ENCODE measurements at places on chromosomes 12 and 14.

DNA sequence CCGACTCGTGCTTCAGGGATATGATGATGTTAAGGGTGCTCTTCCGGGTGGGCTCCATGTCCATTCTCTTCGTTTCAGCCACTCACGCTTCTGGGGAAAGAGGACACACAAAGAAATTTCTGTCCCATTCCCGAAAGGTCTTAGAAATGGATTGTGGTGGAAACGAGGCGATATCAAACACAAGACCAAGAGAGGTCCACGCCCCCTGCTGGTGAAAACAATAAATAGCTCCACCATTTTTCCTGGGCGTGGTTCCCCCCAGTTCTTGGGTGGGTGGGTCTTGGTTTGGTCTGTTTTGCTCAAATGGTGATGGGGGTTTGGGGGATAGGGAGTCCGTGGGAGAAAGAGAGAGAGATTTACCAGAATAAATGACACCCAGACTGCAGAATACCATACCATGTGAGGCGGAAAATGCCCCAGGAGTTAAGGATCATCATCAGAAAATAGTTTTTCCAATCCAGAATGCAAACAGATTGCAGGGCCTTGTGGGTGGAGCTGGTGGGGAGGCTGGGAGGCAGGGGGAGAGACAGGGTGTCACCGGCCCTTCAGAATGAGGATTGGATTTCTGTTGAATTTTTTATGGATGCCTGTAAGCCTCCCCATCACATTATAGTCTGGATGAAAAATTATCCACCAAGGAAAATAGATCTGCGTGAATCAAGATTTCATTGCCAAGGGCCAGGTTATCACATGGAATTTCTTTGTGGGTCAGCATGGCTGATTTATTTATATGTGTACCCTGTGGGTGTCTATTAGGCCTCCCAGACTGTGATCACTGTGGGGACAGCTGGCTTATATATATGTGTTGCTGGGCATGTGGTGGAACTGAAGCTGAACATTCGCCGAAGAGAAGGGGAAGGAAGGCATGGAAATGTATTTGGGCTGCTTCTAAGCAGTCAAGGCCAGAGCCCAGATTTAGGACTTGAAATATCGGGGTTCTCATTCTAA is 55.8 kb downstream of the SRRM4 start:
- peak; percentile 23 for DNase-seq

GRCh38 chr14:75223664-75224154 is 47.3 kb upstream of the TMED10 start:
- peak; percentile 62 for DNase-seq

DNA sequence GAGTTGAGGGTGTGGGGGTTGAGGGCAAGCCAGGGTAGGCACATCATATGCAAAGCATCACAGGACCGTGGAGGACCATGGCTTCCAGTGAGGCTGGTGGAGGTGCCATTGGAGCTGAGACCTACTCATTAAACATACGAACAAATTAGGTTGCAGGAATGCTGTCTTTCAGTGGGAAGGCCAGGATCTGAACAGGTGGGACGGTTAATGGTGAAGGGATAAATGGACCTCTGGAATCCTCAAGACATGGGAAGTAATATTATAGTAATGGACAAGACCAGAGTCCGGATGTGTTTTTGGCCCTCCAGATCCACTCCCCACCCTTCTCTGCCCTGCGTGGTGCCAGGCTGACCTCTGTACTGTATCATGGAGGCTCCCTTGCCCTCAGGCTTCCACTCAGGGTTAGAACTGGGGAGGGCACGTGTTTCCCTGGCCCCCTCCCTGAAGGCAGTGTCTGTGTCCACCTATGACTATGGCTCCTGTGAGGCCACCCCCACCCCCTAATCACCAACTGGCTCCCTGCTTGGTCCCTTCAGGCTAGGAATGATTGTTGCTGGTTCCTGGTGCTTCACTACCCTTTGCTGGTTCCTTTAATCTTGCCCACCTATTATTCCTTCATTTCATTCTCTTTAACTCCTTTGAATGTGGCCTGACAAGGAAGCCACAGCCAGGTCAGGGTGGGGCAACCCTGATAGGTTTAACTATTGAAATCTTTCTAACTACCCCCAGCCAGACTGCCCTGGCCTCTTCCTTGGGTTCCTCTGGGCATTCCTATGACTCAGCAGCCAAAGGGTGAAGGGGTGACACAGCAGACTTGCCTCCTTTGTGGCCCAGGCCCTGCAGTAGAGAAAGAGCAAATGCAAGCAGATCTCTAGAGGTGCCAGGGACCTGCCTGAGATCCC is 10.7 kb downstream of the DHRS2 start:
- no peak for DNase-seq

DNA sequence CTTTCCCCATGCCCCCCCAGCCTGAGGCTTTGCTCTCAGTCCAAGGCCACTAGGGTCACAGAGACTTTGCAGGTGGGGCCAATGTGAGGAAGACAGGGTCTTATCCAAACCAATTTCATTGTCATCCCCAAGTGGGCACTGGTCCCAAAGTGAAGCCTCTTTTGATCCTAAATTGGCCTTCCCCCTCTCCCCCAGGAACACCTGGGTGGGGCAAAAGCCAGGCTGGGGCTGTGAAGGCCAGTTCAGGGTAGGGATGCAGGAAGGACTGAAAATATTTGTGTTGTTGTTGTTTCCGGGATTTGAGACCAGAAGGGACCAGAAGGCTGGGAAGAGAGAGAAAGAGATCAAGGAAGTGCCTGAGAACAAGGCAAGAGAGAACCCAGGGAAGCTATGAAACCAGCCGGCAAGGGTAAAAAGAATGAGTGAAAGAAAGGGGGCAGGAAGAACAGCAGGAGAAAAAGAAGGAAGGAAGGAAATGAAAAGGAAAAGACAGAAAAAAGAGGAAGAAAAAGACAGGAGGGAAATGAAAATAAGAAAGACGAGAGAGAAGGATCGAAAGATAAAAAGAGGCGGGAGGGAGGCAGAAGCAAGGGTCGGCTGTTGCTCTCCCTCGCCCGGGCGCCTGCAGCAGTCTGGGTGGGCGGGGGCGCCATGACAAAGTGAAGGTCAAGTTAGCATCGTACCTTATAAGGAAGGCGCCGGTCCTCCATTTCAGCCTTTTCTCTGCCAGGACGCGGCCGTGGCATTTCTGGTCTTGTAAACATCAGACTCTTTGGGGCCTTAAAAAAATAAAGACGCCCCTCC is 7.4 kb upstream of the HOXC11 start:
- no peak for DNase-seq

GRCh38 chr12:45379261-45379660 is 163.4 kb downstream of the ANO6 start:
- DNase-seq = no peak

- no peak for DNase-seq
These were observed 45.5 kb downstream of the CHST11 start for GRCh38 chr12:104502217-104502616.

DNA sequence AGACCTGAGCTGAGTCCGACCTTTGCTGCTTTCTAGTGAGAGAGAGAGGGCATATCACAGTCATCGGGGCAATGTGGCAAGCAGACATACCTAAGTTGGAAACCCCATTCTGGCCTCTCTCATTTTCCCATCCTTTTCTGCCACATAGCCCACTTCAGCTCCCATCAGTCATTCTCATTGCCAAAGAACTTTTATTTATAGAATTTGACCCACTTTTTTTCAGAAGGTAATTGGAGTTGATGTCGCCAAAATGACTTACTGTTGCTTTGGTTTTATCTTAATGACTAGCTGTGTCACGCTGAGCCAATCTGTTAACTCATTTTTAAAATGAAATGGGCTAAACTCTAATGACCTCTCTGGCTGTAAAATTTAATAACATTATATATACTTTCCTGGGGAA is 63.9 kb upstream of the RMST start:
- DNase-seq = no peak

DNA sequence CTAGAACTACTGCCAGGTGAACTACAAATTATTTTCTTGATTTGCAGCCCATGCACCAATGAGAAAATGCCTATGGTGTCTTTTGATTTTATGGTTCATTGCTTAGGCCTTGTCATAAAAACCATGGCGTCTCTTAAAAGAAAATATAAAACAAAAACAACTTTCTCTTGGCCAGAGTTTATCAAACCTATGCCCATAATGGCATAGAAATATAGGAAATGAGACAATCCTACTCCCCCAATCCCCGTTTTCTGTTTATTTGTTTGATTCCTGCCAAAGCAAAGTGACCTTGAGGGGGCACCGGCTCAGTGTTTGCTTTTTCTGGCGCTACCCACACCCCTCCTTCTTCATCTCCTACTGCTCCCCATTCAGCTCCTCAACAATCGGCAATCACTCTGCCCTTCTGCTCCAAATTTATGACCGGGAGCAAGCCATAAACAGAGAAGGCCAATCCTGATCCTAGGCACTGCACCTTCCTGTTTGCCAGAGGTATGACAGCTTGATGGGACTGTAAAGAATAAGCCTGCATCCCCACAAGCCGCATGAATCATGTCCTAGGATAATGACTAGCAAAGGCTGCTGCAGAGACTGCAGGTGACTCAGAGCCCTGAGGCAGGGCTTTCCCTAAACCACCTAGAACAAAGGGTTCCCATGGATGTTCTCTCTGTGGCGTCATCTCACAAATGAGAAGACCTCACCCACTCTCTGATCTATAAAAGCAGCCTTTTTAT is 874.9 kb downstream of the NRXN3 start:
- peak; percentile 42 for DNase-seq

- DNase-seq = peak; percentile 23
These were observed 754.5 kb downstream of the C12orf50 start for GRCh38 chr12:87274594-87275245.

GRCh38 chr12:113069149-113069548 is 12.6 kb downstream of the DTX1 start:
- no peak for DNase-seq

DNA sequence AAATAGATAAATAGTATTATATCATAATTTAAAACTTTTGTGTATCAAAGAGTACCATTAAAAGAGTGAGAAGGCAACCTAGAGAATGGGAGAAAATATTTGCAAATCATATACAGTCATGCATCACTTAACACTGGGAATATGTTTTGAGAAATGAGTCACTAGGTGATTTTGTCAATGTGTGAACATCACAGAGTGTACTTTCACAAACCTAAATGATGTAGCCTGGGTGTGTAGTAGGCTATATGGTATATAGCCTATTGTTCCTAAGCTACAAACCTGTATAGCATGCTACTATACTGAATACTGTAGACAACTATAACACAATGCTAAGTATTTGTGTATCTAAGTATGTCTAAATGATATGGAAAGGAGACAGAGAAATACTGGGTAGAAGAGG is 48.0 kb upstream of the ARID2 start:
- DNase-seq = no peak

DNA sequence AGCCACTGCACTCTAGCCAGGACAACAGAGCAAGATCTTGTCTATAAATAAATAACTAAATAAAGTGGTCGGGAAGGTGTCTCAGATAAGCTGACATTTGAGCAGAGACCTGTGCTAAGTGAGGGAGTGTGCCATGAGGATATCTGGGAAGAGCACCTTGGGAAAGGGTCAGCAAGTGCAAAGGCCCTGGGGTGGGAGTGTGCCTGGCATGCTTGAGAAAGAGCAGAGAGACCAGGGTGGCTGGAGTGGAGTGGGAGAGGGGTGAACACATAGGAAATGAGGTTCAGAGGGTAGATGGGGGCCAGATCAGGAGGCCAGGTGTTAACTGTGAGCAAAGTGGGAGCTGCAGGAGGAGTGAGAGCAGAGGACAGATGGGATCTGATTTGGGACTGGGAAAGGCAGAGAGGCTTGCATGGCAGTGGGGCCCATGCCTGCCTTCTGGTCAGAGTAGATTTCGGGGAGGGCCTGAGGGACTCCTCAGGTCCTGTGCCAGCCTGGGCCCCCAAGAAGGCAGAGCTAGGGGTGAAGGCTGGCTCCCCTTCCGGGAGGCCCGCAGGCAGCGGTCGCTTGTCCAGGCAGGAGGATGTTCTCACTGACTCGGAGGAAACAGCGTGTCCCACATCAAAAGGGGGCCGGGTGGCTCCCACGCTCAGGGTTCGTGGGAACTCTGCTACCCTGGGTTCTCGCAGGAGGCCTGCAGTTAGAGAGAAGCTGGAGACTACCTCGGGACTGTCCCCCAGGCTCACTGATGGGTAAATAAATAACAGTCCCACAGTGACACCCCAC is 32.6 kb downstream of the DTX1 start:
- no peak for DNase-seq

GRCh38 chr12:12336049-12336411 is 14.0 kb downstream of the MANSC1 start:
- DNase-seq = no peak

GRCh38 chr14:94174604-94175010 is 485 bp downstream of the PPP4R4 start:
- DNase-seq = no peak

DNA sequence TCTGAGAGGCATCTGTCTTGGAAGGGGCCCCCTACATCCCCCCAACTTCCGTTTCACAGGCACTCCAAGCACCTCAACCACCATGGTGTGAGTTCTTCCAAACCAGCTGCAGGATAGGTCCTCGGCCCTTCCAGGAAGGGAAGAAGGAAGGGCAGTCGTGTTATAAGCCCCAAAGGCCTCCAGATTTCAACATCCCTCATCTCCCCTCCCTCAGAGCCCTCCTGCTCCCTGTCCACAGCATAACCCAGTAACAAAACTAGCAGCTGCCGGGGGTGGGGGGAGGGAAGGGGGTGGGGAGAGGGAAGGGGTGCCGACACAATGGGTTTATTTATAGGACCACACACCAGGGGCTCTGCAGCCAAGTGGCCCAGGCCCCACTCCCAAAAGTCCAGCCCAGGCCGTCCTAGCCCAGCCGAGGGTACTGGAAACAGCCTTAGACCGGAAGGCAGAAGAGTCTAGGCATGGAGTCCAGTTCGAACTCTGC is 18.3 kb downstream of the NCKAP5L start:
- no peak for DNase-seq

GRCh38 chr14:75469606-75470237 is 41.9 kb downstream of the JDP2 start:
- no peak for DNase-seq

GRCh38 chr12:27781680-27782079 is 1.6 kb upstream of the MANSC4 start:
- DNase-seq = no peak

GRCh38 chr12:121003650-121004049 is 12.6 kb downstream of the C12orf43 start:
- DNase-seq = no peak

DNA sequence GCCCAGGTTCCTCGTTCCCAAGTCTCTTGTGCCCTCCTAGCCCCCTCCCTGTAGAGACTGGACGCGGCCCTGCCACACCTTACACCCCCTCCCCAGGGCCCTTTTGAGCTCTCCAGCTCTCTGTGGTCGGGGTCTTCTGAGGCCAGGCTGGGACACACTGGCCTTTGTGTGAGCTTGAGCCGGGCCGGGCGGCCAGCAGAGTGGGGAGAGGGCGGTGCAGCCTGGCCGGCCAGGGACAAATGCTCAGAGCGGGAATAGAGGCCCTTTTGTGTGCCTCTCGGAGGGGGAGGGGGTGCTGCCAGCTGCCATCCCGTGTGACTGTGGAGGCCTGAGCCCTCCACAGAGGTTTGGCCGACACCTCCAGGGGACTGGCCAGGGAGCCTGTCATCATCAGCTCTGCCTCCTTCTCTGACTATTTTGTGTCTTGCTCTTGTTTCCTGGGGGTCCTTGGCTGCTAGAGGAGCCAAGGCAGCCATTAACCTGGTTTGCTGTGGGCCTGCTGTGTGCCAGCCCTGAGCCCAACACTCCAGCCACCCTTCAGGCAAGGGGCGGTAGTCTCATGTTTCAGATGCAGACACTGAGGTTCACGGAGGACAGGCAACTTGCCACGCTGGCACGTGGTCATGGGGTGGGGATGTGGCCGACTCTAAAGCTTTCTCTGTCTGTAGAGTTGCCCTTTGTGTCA is 13.6 kb downstream of the FAM222A start:
- DNase-seq = no peak
